Kidney glomerular epithelial cell (primary cell): ENCODE measurements at places on chromosomes 1 and 21.

DNA sequence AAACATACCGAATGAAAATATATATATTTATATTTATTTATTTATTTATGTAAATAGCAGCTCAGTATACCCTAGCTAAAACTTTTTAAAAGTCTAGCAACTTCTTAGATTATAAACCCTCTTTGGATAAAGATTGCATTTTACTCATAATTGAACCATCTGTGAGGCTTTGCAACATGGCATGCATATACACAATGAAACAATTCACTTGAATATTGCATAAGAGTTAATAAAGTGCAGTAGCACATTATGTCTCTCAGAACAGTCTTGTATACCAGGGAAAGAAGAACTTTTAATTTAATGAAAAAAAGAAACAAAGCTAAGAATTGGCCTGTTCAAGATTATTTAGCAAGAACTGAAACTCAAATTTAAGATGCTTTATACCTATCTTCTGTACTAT, 1363.9 kb upstream of the ADGRL2 start:
- DNase-seq = no peak

- DNase-seq = no peak
Observed at GRCh38 chr1:224185208-224185607, 2.2 kb downstream of the DEGS1 start.

- no peak for DNase-seq
Observed at GRCh38 chr1:232223887-232224286, 406.0 kb downstream of the SIPA1L2 start.

DNA sequence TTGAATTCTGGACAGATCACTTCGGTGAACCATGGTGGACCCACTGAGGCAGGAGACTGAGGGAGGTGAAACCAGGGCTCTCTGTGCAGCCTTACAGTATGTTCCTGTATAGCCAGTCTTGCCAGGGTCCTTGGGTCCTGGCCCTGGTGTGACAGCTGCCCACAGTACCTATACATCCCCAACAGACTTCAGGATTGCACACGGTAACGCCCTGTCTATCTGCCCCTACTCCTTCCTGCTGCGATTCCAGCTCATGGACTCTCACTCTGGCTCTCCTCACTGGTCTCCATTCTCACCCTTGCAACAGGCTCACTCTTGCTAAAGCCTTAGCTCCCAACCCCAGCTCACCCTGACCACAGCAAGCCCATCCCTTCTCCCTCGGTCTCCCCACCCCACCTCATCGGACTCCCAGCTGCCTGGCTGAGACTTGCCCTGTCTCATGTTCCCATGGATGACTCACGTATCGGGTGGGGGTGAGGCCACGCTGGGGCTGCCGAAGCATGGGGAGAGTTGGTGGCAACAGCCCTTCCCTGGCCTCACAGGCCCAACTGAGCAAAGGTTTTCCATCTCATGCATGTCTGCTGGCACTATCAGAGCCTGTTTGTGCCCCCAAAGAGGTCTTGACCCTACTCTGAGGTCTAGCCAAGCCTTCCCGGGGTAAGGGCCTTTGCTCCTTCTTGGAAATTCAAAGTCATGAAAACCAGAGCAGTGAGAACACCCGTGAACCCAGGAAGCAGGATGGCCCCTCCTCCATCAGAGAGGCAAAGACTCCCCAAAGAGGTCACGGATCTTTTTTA, 7.1 kb downstream of the PHLDA3 start:
- peak; percentile 90 for DNase-seq

DNA sequence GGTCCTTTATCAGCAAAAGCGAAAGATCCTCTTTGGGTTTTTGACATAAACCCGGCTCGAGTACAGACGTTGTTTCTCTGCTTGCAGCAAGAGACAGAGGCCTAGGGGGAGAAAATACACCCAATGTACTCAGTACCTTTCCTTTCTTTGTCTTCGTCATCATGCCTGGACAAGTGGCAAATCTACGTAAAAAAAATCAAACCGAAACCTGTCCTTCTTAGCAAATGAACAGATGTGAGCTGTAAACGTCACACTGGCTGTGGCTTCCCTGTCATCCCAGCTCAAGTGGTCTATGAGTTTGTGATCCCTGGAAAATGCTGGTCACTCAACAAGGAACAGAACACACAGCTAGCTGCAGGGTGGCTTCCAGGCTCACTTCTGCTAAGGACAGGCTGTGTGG, 39.9 kb downstream of the STPG1 start:
- no peak for DNase-seq

GRCh38 chr1:24705260-24706073, 39.8 kb upstream of the CLIC4 start:
- peak; percentile 83 for DNase-seq

GRCh38 chr1:205284420-205285144, 37.0 kb downstream of the NUAK2 start:
- peak; percentile 95 for DNase-seq

DNA sequence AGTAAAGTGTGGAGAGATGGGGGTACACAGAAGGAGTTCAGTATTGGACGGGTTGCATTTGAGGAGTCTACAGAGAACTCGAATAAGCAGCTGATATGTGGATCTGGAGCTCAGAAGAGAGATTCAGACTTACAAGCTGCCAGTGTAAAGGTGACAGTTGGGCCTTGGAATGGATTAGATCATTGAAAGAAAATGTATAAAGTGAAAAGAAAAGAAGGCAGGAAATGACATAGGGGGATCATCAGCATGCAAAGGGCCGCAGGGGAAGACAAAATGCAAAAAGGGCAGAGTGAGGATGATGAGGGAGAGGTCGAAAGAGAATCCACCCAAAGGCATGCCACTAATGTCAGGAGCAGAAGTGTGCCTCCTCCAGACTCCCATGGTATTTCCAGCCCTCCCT, 273.3 kb downstream of the TNR start:
- no peak for DNase-seq

- DNase-seq = peak; percentile 58
Observed at GRCh38 chr1:27934818-27935549, at the start of gene SMPDL3B. Gene SMPDL3B (plus strand): TSS chr1:27935000. CDS start chr1:27935184, 184 bp downstream.

GRCh38 chr1:108556499-108556898, 3.4 kb upstream of the EEIG2 start:
- DNase-seq = no peak

GRCh38 chr1:37540036-37540785, 13.9 kb downstream of the SNIP1 start:
- DNase-seq = no peak

- no peak for DNase-seq
Observed at GRCh38 chr1:91651661-91652071, 151.0 kb downstream of the CDC7 start.

- DNase-seq = no peak
Observed at GRCh38 chr21:34974162-34974981, 74.7 kb downstream of the RUNX1 start.

GRCh38 chr1:237258871-237259270, 216.9 kb downstream of the RYR2 start:
- no peak for DNase-seq

GRCh38 chr1:239123260-239123659, 263.1 kb upstream of the CHRM3 start:
- DNase-seq = no peak

DNA sequence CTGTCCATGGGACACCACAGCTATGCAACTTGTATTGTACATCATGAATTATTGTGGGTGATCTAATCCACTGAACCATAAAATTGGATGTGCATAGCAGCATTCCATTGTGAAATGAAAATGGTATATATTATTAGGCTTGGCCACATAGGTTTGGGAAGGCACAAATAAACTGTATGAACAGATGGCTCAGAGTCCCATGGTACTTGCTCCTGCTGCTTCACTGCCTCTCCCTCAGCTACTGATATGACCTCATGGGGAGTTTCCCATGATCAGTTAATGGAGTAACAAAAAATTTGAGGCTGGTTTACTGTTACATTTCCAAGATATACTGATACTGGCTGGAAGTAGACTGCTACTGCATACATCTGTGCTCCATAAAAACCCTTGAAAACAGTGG, 152.7 kb upstream of the NEGR1 start:
- DNase-seq = peak; percentile 58
